Stimulated activated CD8-positive, alpha-beta memory T cell treated with anti-CD3 and anti-CD28 coated beads, Interleukin-4, amount 100 ng/mL, for 1 hour (primary cell): ENCODE measurements at places on chromosomes 12 and 14.

DNA sequence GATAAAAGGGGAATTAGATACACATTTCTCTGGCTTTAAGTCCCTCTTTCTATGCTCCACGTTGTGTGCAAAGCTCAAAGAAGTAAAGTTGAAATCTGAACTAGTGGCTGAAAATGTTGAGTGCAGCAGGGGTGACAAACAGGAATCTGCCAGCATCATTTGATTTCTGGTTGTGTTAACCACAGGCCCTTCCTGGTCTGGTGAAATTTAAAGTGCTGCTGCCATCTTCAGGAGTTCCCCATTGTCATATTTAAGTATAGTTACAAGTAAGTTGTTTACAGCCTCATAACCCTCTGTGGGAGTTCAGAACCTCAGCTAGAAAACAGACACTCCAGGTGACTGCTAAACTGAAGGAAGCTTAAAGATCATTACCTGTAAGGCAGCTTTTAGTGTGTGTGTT is 90.9 kb upstream of the CCDC196 start:
- no peak for DNase-seq

DNA sequence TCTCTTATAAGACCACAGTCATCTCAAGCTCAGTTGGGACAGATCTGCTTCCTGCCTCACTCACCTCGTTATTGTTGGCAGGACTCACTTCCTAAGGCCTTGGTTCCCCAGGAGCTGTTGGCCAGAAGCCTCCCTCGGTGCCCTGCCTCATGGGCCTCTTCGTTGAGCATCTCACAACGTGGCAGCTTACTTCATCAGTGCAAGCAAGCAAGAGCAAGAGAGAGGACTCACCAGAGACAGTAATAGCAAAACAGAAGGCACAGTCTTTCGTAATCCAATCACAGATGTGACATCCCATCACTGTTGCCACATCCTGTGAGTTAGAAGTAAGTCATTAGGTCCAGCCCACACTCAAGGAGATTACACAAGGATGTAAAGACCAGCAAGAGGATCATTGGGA is 5.1 kb upstream of the NUMB start:
- DNase-seq = no peak

- DNase-seq = no peak
Measured at GRCh38 chr14:69318241-69318640, 58.3 kb downstream of the GALNT16 start.

DNA sequence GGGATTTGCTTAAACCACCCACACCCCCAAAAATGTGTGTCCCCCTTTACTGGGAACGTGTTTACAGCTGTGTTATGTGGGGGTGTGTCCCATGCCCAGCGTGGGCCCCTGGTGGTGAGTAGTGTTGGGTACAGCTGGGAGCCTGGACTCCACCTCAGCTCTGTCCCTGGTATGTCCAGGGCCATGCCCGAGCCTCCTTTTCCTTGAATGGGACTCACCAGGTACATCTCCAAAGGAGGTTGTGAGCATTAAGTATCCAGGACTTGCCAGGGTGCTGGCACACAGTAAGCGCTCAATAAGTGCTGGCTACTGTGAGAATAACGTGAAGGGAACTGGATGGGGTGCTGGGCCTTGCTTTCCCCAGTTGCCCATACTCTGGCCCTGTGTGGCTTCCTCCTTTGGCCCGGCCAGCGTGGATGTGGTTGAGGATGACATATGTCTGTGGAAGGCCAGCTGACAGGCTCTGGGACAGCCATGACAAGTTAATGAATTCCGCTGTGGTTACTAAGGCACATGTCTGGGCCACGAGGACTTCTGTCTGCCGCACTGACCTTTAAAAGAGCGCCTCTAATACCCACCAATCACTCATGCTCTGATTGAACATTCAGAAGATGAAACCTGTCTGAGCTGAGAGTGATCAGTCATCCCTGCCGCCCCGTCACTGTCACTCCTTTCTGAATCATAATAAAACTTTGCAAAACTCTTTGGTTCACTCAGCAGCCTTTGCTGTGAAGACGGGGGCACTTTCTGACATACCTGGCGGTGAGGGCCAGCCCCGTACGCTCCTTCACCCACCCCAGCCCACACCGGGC is 74.7 kb downstream of the DIO3 start:
- DNase-seq = no peak
